Right lung (tissue), 10 donors: ENCODE measurements at places on chromosomes 16 and 17. TPM values are rescaled to one million over a fixed set of nuclear protein-coding genes. Genes with fewer than 3 reads are reported as not detected.

The TBC1D26 gene
- polyA plus RNA-seq, result 0.52 TPM

The KRTAP4-6 gene
- polyA plus RNA-seq, result not detected

The WIPI1 gene
- polyA plus RNA-seq, result 21.4 TPM

The CLDN7 gene
- 33.6 TPM for polyA plus RNA-seq

The ZNF469 gene
- 3.1 TPM for polyA plus RNA-seq

The MYH1 gene
- polyA plus RNA-seq, result not detected

DNA sequence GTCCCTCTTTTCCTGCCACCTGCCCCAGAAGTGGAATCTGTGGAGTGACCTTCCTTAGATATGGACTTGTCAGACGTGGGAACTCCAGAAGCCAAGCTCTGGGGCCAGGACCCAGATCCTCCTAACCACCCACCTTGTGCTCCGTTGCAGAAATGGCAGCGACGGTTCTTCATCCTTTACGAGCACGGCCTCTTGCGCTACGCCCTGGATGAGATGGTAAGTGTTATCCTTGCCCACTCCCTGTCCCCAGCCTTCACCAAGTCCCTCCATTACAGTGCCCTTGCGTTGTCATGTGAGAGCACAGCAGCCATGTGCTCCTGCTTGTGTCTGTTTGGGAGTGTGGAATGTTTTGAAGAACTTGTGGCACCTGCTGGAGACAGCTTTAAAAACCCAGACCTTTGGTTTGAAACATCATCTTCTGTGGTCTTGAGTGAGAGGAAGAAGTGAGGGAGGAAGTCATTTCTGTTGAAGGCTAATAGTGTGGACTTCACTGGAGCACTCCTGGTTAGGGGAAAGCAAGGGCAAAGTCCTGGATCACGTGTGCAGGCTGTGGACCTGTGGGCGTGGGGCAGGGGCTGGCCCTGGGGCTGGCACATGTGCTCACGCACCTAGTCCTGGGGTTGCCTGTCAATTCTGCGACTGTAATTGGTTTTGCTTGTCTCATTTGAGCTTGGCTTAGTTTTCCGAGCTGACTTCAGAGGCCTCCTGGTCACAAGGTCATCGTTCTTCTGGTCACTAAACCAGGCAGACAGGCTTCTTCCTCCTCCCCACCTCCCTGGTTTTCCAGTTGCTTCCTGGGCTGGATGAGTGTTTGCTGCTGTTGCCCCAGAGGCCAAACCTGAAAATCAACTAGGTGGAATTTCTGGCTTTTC lies 35.8 kb downstream of the MPRIP start:
- DNase-seq, result peak; percentile 19

DNA sequence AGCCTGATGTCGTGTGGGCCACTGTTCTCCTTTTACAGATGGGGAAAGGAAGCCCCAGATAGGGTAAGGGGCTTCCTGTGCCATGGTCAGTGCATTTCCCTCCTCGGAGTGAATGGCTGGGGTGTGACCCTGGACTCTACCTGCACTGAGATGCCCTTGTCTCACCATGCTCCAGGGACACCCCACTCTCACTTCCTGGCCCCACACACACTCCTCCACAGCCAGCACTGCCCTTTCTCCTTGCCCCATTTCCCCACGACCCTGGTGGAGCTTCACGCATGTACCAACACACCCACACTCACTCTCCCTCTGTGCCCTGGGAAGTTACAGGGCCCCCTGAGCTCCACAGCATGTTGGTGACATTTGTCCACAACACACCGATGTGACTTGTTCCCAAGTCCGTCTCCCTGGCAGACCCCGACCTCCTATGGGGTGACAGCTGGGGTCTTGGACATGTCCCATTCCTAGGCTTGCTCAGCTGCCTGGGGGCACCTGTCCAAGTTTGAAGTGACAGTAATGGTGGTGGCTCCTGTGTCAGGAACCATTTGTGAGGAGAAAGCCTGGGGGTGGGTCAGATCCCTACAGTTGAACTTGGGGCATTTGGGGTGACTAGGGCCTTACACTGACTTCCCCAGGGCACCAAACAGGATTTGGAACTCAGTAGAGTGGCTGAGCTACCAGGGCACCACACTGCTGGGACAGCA lies 47.4 kb downstream of the PECAM1 start:
- DNase-seq, result no peak

- DNase-seq, result peak; percentile 16
These were observed 18.6 kb downstream of the RAD51C start for GRCh38 chr17:58710948-58711552.

DNA sequence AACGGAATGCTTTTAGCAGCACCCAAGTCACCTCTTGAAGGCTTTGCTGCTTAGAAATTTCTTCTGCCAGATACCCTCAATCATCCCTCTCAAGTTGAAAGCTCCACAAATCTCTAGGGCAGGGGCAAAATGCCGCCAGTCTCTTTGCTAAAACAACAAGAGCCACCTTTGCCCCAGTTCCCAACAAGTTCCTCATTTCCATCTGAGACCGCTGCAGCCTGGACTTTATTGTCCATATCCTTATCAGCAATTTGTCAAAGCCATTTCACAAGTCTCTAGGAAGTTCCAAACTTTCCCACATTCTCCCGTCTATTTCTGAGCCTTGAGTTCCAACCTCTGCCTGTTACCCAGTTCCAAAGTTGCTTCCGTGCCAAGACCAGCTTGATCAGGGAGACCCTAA lies 27.4 kb downstream of the TMC6 start:
- no peak for DNase-seq

GRCh38 chr16:86869288-86870022 lies 291.1 kb downstream of the FOXL1 start:
- DNase-seq, result no peak

DNA sequence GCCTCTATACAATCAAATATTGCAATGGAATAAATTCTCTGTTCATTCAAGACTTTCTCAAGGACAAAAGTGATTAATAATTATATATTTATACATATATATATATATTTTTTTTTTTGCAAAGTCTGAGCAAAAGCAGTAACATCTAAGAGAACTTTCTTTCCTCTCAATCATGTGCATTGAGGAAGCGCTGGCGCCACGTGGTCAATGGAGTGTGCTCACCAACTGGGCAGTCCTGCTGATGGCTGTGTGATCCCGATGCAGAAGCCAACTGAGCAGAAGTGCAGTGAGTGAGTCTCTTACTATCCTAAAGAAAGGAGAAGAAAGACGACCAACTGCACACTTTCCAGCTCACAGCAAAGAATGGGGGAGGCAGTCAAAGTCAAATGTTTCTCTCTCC lies 37.2 kb upstream of the ULK2 start:
- DNase-seq, result no peak

- no peak for DNase-seq
These were observed 34.6 kb downstream of the TBCD start for GRCh38 chr17:82786427-82786826.

DNA sequence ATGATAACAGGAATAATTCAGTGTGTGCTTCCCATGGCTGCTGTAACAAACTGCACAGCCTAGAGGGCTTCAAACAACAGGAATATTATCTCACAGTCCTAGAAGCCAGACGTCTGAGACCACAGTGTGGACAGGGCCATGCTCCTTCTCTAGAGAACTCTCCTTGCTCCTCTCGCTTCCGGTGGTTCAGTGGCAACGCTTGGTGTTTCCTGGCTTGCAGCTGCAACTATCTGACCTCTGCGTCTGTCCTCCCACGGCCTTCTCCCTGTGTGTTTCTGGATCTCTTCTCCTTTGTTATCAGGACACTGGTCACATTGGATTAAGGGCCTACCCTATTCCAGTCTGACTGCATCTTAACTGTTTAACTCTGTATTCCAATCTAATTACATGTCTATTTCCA lies 414.3 kb downstream of the MAF start:
- DNase-seq, result no peak
